Umbilical cord (tissue), 2 donors: ENCODE measurements at places on chromosomes 6 and 20.

DNA sequence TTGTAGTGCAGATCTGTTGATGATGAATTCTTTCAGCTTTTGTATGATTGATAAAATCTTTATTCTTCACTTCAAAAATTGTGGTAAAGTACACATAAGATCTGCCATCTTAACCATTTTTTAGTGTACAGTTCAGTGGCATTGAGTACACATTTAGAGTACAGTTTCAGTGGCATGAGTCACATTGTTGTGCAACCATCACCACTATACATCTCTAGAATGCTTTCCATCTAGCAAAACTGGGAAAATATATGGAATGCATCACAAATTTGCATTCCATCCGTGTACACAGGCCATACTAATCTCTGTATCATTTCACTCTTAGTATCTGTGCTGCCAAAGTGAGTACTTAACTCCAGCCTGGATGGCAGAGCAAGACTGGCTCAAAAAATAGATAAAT, 28.7 kb downstream of the SIRPD start:
- no peak for DNase-seq

DNA sequence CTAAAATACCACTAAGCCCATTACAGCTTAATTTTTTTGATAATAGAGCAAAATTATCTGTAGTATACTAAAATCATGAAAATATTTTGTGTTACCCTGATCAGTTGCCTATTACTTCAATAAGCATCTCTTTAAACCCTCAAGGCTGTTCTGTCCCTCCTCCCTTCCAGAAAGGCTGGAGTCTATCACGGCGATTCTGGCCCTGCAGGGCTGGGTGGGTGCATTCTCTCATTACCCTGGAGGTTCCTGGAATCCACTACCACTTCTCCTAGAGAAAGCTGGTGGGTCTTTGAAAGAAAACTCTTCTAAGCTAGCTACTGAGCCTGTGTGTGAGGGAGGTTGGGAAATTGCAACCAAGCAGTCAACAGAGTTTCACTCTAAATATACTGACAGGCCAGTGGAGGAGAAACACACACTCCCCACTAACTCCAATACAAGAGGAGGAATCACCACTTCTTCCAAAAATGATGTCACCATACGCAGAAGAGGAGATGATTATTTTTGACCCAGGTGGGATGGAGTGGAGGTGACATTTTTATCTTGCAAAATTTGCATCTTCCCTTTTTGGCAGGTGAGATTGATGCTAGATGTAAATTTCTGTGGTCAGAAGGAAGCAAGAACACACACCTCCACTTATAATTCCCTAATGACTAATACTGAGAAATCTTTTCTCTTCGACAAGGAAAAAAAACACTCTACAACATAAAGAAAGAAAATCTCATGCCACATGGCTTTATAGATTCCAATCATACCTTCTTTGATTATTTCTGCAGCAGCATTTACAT, 182.3 kb upstream of the PHACTR1 start:
- no peak for DNase-seq

DNA sequence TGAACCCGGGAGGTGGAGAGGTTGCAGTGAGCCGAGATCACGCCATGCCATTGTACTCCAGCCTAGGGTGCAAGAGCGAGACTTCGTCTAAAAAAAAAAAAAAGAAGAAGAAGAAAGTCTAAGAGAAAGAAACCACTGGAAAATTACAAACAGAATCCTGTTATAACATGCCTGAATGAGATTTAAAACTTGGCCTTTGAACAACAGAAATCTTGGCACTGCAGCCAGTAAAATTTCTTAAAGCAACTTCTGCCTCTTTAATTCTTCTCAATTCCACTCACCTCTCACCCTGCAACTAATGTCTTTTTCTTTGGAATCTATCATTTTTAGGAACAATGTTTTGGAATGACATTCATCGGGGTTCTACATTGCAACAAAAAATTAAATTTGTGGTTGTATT, 26.3 kb downstream of the PM20D2 start:
- DNase-seq: peak; percentile 59

GRCh38 chr6:36757206-36757605, 59.6 kb downstream of the RAB44 start:
- no peak for DNase-seq

DNA sequence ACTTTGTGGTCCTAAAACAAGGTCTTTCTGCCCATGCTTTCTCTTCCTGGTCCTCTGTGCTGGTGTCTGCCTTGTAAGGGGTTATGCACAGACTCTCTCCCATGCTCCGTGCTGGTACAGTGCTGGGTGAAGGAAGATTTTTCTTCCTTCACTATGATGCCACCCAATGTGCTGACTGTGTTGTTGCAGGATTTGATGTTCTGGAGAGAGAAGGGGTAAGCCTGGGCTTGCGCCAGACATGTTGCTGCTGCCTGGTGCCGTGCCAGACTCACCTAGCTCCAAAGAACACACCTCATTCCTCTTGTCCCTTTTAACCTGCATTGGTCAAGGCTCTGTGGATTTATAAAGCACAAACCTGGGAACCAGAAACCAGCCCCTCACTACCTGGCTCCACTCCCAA, 28.4 kb upstream of the ARMH2 start:
- DNase-seq: no peak

DNA sequence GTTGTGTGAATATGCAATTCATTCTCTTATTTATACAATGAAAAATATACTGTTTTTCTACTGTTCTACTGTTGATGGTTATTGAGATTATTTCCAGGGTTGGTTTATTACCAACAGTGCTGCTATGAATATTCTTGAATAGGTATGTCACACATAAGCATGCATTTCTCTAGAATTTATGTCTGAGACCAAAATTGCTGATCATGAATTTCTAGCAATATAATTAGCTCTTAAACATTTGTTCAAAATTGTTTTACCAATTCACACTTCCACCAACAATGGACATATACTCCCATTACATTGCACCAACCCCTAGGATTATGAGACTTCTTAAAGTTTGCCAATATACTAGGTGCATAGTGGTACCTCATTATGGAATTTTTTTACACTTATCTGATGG, 164.1 kb upstream of the KCNQ5 start:
- DNase-seq: no peak

DNA sequence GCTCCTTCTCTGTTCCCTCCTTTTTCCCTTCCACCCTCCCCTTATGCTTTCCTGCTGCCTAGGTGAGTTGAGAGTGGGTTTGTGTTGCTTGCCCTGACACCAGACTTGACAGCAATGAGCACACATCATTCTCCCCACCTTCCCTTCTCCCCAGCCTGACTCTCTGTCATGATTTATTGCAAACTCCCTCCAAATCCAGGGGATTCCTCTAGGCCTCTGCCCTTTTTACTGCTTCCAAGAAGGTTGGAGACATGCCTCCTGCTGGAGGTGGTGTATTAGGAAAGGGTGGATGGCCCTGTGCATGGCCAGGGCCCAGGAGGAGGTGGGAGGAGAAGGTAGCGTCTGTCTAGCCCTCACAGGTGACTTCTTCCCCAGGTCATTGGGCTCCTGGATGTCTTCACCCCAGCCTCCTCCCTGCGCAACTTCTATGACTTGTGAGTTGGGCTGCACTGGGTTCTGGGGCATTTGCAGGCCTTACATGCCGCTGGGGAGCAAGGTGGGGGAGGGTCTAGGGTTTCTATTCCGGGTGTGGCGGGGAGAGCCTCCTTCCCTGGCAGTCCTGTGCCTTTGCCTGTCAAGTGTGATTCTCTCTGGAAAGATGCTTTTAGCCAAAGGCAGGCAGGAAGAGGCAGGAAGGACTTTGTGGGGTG, 2.1 kb downstream of the MAPK13 start:
- peak; percentile 63 for DNase-seq

GRCh38 chr20:9276966-9277468, 208.1 kb downstream of the PLCB4 start:
- DNase-seq: no peak

GRCh38 chr6:24009319-24009718, 116.7 kb upstream of the NRSN1 start:
- DNase-seq: no peak

DNA sequence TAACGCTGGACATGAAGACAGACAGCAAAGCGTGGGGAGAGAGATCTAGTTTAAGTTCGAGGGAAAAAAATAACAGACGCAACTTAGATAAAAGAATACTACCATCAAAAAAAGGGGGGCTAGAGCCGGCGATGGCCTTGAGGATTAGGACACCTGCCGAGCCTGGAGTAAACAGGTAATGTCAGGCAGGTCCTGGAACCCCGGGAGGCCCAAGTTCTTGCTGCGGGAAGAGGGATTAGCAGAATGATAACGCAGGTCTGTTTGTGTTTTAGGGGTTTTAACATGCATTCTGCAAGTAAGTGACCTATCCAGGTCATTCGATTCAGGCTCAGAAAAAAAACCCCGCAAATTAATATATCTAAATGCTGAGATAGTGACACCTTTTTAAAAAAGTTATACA, 754 bp upstream of the TMEM170B start:
- no peak for DNase-seq

DNA sequence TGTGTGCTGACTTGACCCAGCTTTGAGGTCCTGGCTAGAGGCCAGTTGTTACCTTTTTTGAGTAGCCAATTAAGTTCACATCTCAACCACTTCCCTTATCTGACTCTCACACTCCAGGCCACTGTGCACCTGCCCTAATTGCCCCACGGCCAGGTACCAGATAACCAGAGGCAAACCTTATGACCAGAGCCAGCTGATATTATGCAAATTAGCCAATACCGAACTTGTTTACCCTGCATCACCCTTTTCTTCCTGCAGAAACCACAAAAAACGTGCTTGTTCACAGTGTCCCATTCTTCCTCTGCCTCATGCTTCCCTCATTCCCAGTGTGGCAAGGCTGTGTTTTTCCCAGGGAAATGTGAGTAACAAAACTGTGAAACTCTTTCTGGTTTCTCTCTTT, 89.3 kb downstream of the HTR1B start:
- DNase-seq: no peak

DNA sequence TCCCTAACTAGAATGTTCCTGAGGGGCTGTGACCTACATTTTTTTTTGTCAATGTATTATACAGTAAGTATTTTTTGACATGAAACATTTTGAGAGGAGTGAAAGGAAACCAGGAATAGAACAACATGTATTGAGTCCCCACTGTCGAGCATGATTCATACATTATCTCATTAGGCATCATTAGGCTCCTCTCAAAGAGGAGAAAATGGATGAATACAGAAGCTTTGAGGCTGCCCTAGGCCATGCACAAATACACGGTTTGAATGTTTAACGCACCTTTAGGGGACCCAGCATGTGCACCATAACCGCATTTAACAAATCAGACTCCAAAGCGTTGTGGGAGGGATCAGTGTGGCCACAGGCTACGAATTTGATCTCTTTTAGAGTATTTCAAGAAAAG, 87.8 kb downstream of the TBXT start:
- no peak for DNase-seq

- peak; percentile 66 for DNase-seq
Measured at GRCh38 chr20:51529758-51530157, 12.8 kb downstream of the NFATC2 start.

DNA sequence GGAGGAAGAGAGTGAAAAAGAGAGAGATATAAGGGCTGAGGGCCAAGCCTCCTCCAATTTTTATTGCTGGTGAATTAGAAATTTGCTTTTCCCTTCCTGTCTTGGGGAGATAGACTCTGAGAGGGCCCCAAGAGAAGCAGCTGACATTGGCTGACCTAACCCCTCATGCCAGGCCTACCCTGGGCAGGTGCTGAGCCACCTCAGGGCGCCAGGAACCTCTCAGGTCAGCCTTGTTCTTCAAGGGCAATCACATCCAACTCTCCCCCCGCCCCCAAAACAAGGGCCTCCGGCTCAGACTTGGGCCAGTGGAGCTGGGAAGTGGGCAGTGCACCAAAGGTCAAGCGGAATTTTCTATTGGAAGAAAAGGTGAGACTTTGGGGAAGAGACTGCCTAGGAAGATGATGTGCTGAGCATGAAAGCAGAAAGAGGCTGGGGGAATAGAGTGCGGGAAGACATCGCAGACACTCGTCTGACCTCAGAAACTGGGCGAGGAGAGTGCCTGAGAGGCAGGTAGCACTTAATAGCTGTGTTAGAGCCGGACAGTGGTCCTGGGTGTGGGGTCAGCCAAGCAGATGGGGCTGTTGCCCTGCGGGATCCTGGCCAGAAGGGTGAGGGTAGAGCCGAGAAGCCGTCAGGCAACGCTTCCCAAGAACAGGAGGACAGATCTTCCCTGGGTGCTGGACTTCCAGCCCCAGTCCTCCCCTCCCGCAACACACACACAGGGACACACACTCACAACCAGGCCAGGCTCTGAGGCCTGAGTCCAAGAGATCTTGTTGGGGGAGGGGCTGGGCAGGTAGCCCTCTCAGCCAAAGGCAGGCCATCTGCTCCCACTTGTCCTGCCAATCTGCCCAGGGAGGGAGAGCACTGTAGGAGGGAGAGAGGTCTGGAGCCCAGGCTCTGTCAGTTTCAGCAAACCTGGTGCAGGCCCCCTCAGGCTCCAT, 3.7 kb upstream of the FASTKD5 start:
- DNase-seq: no peak
